Esophagus squamous epithelium (tissue), 5 donors: ENCODE measurements at places on chromosomes 1 and 21.

GRCh38 chr1:119331190-119331515 lies 37.4 kb upstream of the HAO2 start:
- H3K4me1 ChIP-seq = peaks cover 6% of the 10 kb centered on the region
- no peaks in the 10 kb centered on the region for H3K36me3 ChIP-seq
- H3K27me3 ChIP-seq = no peaks in the 10 kb centered on the region
- no peak for DNase-seq
- no peak overlapping the region for H3K4me3 ChIP-seq

DNA sequence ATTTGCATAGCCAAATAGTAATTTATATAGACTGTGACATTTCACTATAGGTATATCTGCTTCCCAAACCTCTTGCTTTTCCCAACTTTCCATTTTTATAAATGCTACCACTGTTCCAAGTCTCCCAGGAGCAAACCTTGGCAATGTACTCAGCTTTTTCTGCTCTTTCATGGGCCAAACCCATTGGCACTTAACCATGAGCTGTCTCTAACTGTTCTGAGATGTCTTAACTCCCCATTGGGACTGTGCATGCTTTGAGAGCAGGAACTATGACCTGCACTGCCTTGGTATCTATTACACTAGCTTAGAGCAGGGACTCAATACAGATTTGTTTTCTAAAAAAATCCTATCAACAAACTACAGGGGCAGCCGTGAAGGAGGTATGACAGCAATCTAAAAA lies 22.5 kb upstream of the KHDRBS1 start:
- H3K36me3 ChIP-seq = no peaks in the 10 kb centered on the region
- no peak overlapping the region for H3K4me3 ChIP-seq
- H3K4me1 ChIP-seq = no peaks in the 10 kb centered on the region
- DNase-seq = no peak

GRCh38 chr1:217273866-217274265 lies 357.0 kb downstream of the GPATCH2 start:
- H3K4me3 ChIP-seq = no peak overlapping the region
- no peaks in the 10 kb centered on the region for H3K36me3 ChIP-seq
- no peaks in the 10 kb centered on the region for H3K27me3 ChIP-seq
- H3K27ac ChIP-seq = no peak overlapping the region

DNA sequence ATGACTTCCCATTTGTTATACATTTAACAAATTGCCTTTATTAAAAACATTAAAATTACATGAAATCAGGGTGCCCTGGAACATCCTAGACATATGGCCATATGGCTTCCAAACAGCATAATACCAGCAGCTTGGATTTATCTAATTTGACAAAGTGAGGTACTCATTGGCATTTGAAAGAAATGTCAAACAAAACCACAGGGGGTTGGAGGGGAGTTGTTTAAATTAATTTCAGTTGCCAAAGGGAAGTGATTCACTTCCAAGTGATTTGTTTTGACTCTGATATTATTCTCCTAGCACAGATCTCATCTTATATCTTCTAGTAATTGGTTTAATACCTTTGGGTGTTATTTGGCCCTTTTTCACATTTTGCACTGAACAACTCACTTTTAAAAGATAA lies 24.5 kb upstream of the POU2F1 start:
- H3K27me3 ChIP-seq = no peaks in the 10 kb centered on the region
- H3K4me1 ChIP-seq = no peaks in the 10 kb centered on the region
- no peaks in the 10 kb centered on the region for H3K36me3 ChIP-seq
- no peak overlapping the region for H3K27ac ChIP-seq
- no peak overlapping the region for H3K4me3 ChIP-seq
- DNase-seq = no peak

- no peak for DNase-seq
- H3K27ac ChIP-seq = no peak overlapping the region
- H3K27me3 ChIP-seq = no peaks in the 10 kb centered on the region
- no peaks in the 10 kb centered on the region for H3K36me3 ChIP-seq
- peaks cover 8% of the 10 kb centered on the region for H3K4me1 ChIP-seq
Observed at GRCh38 chr1:219279017-219279770, 105.5 kb downstream of the LYPLAL1 start.

DNA sequence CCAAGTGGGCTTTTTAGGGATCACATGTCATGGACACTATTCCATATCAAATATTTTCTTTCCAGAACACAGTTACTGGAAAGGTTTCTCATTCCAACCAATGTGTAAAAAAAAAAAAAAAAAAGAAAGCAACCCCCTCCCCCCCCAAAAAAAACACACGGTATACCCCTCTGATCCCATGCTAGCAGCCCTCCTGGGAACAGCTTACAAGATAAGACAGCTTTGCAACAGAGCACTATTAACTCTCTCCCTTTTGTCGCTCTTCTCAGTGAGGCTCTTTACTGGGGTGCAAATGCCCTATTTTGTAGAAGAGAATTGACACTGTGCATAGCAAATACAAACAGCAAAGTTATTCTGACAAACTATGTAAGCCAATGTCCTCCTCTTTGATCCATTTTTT lies 161.2 kb downstream of the NTMT2 start:
- no peaks in the 10 kb centered on the region for H3K4me1 ChIP-seq
- no peaks in the 10 kb centered on the region for H3K36me3 ChIP-seq
- no peak overlapping the region for H3K27ac ChIP-seq

DNA sequence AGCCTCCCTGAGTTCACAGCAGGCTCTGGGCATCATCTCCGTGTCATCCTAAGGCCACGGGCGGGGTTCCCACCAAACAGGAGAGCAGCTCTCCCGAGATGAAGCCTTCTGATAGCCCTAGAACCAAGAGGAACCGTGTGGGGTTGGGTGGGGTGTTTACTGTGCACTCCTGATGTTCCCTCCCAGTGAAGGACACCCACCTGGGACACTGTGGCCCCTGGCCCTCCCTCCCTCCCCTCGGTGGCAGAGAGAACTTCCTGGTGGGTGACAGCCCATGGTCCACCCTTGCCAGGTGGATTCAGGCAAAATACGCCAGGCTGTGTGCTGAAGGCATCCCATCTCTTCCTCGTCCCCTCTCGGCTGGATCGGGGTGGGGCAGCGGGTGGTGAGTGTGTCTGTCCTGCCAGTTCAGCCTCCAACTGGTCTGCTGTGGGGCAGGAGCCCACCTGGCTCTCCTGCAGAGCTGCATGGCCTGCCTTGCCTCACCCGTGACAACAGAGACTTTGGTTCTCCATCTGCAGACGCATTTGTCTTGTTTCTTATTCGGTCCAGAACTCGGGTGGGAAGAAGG lies 15.6 kb upstream of the C1orf174 start:
- no peaks in the 10 kb centered on the region for H3K36me3 ChIP-seq
- no peak overlapping the region for H3K4me3 ChIP-seq
- DNase-seq = no peak
- no peak overlapping the region for H3K27ac ChIP-seq
- peaks cover 47% of the 10 kb centered on the region for H3K27me3 ChIP-seq
